IPS DF 19.7 (cell line): ENCODE measurements at places on chromosomes 6 and 20.

- no peak for DNase-seq
Measured at GRCh38 chr6:161635975-161636374, 362.1 kb upstream of the AGPAT4 start.

DNA sequence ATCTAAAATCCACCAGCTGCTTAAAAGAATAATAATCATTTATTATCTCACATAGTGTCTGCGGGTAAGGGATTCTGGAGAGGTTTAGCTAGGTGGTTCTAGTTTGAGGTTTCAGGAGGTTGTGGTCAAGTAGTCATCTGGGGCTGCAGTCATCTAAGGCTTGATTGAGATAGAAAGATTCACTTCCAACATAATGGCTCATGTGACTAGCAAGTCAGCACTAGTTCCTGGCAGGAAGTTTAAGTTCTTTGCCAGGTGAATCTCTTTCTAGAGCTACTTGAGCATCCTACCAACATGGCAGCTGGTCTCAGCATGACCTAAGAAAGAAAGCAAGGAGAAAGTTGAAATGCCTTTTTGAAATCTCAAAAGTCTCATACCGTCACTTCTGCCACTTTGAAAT, 128.8 kb downstream of the EDN1 start:
- no peak for DNase-seq

- no peak for DNase-seq
Measured at GRCh38 chr6:110822249-110822648, 7.0 kb upstream of the CDK19 start.

- DNase-seq = no peak
Measured at GRCh38 chr6:6006006-6006427, 708 bp downstream of the NRN1 start.

- DNase-seq = no peak
Measured at GRCh38 chr6:154732538-154733182, 556 bp upstream of the SCAF8 start.

DNA sequence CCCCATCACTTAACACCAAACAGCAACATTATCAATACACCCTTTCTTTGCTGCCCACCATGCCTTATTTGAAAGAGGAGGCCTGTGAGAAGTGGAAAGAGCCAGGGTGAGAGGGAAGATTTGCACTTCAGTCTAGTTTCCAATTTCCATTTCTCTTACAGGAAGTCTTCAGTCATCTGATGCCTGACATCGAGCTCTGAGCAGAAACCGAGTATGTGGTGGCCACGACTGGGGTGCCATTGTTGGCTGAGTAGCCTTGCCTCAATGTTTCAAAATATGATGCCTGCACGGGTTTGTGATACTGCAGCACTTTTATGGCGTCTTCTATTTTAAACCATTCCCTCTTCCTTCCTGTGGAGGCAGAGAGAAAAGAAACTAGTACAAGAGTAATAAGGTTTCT, 39.8 kb upstream of the SMIM29 start:
- DNase-seq = no peak

- DNase-seq = no peak
Measured at GRCh38 chr6:31157513-31158139, at the start of gene CCHCR1. Gene CCHCR1, minus strand, starts transcription at chr6:31157802. Its CDS starts 202 bp downstream, at chr6:31157600.

GRCh38 chr6:42940493-42941045, 11.3 kb downstream of the CNPY3 start:
- no peak for DNase-seq

DNA sequence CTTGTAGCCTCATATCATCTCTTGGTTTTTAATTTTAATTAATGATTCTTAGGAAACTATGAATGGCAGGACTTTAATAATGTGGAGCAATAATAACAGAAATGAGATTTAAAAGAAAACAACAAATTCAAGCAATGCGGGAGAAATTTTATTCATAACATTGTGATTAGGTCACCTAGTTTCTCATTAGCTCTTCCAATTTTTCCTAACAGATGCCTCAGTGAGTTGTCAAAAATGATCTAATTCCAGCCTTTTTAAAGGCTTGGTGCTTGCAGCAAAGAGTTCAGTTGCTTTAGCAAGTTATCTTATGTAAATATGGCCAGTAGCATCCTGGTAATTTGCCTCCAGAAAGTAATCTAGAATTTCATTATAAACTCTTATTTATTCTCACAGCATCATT, 20.4 kb downstream of the PDE7B start:
- no peak for DNase-seq

DNA sequence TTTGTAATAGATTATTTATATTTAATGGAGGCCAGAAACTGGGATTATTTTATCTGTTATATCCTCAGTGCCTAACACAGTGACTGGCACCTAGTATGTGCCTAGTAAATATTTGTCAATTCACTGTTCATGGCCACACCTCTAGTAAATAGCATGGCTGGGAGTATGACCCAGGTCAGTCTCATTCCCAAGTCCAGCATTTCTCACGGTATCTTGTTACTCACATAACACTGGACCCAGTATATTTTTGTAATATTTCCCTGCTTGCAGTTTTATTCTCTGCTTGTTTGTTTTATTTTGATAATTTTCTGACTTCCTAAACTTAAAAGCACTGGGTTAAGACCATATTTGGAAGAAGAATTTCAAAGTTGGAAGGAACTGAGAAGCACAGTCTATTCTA, 47.7 kb downstream of the CTNNBL1 start:
- no peak for DNase-seq

- no peak for DNase-seq
Measured at GRCh38 chr6:27442932-27443331, 30.0 kb downstream of the ZNF184 start.

GRCh38 chr20:33250666-33251065, 14.9 kb downstream of the BPIFA1 start:
- DNase-seq = no peak

- no peak for DNase-seq
Measured at GRCh38 chr6:43942011-43942442, 172.0 kb downstream of the VEGFA start.

DNA sequence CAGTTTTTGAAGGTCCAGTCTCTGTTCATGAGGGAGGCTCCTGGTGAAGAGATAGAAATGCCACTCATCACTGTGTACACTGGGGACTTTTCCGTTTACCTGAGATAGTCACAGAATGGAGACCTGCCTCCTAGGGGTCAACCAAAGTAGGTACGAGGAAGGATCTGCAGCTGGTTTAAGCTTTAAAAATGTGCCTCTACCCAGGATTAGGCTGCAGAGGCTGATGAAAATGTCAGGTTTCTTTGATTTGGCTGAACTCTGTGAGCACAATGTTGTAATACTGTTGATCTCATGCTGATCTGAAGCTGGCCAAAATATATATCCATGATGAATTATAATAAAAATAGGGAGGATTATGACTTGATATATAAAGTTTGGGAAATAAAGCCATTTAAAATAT, 182.7 kb downstream of the ADAT2 start:
- no peak for DNase-seq

GRCh38 chr6:111057074-111057752, 30.1 kb upstream of the SLC16A10 start:
- DNase-seq = no peak

DNA sequence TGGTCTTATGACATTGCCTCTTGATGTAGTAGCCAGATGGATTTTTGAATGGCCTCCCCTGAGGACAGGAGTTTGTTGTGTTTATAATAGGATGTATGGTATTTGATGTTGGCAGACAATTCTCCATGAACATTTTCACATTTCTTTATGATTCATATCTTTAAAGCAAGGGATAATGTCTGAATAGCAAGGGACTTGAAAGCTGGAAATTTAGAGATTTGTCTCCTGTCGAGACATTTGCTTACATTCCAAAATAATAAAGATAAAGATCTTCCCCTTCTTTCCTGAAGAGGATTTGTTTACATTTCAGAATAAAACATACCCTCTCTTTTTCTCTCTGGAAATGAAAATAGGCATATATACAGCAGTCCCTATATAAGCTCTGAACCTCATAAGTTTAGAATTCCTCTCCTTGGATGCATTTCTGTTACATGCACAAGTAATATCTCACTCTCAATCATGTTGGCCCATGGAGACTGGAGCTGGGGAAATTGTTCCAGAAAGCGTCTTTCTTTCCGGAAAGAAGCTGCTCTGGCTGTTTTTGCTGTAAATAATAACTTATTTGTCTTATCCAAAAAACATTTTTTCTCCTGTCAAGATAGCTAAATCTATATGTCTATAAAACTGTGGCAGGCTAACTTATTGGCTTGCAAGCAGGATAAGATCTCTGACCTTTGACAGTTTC, 42.5 kb upstream of the ASCC3 start:
- no peak for DNase-seq

GRCh38 chr6:37623666-37624065, 74.0 kb downstream of the MDGA1 start:
- no peak for DNase-seq

DNA sequence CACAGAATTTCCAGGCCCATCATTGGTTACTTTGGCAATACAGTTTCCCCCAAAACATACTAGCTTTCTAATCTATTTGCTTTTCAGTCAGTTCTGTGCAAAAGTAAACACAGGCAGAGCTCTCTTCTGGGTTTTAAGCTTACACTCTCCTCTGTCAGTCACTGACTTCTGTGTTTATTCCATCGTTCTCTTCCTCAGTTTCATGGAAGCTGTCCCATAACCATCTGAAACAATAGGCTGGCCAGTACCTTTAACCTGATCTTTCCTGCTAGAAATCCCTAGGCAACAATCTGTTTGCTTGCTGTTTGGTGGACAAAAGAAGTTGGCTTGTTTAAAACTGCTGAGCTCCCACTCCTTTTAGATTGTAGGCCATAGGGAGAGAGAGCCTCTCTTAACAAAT, 431.5 kb downstream of the HACE1 start:
- no peak for DNase-seq

GRCh38 chr20:4014031-4014474, 1.3 kb downstream of the RNF24 start:
- DNase-seq = no peak

- DNase-seq = no peak
Measured at GRCh38 chr6:14254505-14254904, 136.9 kb downstream of the CD83 start.

DNA sequence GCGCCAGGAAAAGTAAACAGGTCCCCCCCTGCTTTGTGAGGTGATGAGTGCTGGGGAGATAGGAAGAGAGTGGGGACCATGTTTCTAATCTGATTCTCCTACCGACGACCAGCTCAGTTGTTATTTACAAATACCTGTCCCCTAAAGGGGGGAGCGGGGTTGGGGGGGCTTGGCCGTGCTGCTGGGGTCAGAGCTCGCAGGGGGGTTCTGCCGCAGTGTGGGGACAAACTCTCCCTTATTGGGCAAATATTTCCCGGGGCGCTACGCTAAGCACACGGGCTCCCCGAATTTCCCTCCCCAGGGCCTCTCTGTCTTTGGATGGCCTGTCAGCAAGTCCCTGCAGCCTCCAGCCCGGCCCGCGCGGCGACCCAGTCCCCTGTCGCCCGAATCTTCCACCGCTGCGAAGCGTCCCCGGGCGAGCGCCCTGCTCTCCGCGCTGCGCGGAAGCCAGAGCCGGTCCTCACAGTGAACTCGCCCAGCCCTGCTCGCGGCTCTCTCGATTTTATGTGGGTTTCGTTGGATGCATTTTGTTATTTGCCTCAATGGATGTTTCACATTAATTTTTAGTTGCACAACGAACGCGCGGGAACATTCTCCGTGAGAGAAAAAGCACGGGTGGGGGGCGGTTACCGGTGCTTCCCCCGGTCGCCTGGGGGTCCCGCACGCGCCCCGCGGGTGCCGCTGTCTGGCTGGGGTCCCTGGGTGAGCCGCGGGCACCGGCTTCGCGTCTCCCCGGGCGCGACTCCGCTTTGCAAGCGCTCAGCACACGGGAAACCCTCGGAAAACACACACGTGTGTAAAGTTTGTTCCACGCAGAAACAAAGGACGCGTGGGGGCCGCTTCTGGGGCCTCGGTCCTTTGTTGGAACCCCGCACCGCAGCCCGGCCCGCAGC, 1.5 kb upstream of the STX16 start:
- no peak for DNase-seq

DNA sequence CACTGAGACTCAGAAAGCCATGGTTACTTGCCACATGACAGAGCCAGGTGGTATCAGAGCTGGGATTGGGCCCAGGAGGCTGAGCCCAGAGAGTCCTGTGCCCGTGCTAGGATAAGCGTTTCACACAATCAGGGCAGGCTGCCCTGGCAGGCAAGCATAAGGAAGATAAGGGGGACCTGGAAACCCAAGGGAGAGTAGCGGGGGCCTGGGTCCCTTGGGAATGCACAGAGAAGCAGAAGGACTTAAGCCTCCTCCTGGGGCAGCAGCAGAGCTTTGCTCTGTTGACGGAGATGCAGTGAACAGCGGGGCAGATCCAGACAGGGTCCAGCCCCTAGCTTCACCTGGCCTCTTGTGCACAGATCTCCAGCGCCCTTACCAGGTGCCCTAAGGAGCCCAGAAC, 8.7 kb downstream of the TRIB3 start:
- no peak for DNase-seq

GRCh38 chr20:16476032-16476431, 97.2 kb downstream of the KIF16B start:
- DNase-seq = no peak

DNA sequence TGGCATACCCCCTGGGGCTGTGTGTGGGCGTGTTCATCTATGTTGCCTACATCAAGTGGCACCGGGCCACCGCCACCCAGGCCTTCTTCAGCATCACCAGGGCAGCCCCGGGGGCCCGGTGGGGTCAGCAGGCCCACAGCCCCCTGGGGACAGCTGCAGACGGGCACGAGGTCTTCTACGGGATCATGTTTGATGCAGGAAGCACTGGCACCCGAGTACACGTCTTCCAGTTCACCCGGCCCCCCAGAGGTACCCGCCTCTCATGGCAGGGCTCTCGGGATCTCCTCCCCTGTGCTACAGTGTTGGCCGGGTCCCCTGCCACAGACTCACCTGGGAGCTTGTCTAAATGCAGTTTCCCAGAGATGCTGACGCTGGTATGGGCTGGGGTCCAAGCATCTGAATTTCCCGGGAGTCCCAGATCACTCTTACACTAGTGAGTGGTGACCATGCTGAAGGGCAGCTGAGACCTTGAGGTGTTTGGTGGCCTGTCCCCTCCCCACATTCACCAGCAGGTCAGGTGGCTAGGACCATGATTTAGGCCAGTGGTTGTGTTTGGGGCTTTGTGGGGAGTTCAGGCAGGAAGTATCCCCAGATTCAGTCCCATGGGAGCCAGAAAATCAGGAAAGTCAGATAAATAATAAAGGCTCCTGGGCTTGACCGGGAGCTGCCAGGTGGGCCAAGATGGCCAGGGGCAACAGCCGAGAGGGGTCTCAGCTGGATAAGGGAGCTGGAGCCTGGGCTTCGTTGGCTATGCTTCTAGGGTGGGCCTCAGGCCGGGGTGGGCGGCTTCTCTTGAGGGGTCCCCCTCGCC, 11.8 kb downstream of the ENTPD6 start:
- no peak for DNase-seq
